ENCODE measurements at places on chromosomes 5 and 9. TPM values are rescaled to one million over a fixed set of nuclear protein-coding genes. Genes with fewer than 3 reads are reported as not detected.
A peak's percentile ranks its signal among the peaks of the same experiment; 100 is the strongest.

The SKIC3 gene
- total RNA-seq: 118 TPM

The CCDC69 gene
- 1.6 TPM for total RNA-seq

The OR1L4 gene
- total RNA-seq: not detected

The FYB1 gene
- total RNA-seq: 0.25 TPM

The IL13 gene
- total RNA-seq: not detected

The SKP2 gene
- 15.1 TPM for total RNA-seq

The QRFP gene
- not detected for total RNA-seq

The GFRA3 gene
- not detected for total RNA-seq

The ATP6V0E1 gene
- total RNA-seq: 282 TPM

The NDUFS6 gene
- 42.8 TPM for total RNA-seq

The SLC28A3 gene
- total RNA-seq: 0.15 TPM

- DNase-seq: peak; percentile 35
Observed at GRCh38 chr9:135971892-135972291, 10.7 kb upstream of the UBAC1 start.

- DNase-seq: no peak
Observed at GRCh38 chr9:104835161-104835560, 71.2 kb downstream of the NIPSNAP3B start.

- no peak for DNase-seq
Observed at GRCh38 chr5:39185761-39186160, 33.6 kb downstream of the FYB1 start.

- peak; percentile 64 for DNase-seq
Observed at GRCh38 chr9:110623462-110624025, 44.0 kb upstream of the SVEP1 start.

DNA sequence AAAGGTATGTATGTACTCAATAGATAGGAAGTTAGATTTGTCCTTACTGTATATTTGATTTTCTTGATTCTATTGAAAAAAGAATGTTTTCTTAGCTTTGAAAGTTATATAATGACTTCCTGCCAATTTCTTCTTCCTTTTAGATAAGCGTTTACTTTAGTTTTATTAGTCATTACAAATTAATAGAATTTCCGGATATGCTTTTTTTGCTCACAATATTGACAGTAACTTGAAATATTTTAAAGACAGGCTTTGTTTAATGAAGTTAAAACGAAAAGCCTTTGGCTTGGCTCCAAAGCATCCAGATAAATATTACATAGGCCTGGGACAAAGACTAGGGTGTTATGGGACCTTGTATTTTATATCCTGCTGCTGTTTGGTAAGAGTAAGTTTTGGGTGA is 49.5 kb downstream of the CWC27 start:
- DNase-seq: no peak

GRCh38 chr9:133919253-133920115 is 72.6 kb downstream of the VAV2 start:
- no peak for DNase-seq

DNA sequence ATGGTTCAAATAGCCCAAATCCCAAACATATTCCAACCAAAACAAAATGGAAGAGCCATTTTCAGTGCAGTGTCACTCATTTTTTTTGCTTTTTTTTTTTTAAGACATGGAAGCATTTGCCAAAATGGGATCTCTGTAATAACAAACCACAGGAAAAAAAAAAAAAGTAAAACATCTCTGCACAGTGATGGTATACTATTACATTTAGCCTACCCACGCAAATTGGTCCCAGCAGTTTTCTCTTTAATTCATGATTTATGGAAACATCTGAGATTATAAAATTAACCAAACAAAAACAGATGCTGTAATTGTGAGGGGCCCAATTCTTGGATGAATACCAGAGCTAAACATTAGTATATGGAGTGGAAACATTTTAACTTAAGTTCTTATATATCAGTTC is 566.6 kb downstream of the ZNF608 start:
- no peak for DNase-seq

DNA sequence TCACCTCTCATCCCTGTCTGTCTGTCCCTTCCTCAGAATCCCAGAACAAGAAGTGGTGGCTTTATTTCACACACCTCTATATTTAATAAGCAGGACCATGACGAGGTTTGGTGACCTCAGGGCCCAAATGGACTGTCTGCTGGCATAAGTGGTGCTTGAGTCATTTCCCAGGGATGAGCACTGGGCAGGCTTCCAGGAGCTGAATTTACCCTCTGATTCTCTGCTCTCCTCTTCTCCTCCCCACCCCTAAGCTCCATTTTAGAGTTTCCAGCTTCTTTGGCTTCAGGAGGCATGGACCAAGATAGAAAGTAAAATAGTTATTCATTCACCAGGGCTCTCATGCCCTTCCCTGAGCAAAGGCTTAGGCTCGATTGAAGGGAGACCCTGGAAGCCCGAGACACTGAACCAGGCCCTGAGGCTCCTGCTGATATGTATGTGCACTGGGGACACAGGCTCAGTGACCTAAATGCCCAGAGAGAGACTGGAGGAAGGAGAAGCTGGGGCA is 69.1 kb downstream of the PPARGC1B start:
- peak; percentile 80 for DNase-seq

GRCh38 chr5:116626272-116626723 is 51.7 kb upstream of the SEMA6A start:
- DNase-seq: peak; percentile 81

GRCh38 chr5:96483878-96484277 is 50.8 kb upstream of the PCSK1 start:
- DNase-seq: peak; percentile 71

- DNase-seq: no peak
Observed at GRCh38 chr5:90054612-90055011, 354.9 kb downstream of the CETN3 start.

- DNase-seq: no peak
Observed at GRCh38 chr5:11704916-11705315, 199.3 kb downstream of the CTNND2 start.

- no peak for DNase-seq
Observed at GRCh38 chr5:159459951-159460538, 129.8 kb upstream of the IL12B start.

DNA sequence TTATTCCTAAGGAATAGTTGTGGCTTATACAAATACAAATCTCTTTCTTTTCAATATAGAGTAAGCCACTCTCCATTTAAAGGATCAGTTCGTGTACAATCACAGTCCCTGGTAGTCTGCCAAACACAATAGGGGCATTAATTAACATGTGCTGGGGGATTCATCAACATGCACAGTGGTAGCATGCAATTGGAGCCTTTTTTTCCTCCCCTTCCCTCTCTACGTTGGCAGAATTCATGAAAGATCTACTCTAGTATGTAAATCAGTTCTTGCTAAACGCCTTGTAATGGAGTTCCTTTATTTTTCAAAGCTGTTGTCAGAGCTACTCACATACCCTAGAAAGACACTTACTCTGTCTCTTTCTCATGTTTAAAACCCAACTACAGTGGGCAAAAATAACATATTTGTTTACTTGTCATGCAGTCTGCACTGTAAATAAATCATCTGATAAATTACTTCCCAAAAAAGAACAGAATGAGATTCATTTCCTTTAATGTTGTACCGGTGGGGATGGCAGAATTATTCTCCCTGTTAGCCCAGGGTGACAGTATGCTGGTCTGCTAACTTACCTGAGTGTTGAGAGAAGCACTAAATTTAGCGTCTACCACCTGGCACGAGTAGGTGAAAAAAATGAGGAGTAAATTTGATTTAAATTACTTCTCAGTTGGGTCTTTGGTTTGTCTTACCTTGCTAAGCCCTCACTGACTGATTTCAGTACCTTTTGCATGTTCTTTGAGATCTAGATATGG is 341.5 kb upstream of the CCNH start:
- no peak for DNase-seq

- no peak for DNase-seq
Observed at GRCh38 chr9:120857481-120857880, 14.8 kb upstream of the PSMD5 start.

DNA sequence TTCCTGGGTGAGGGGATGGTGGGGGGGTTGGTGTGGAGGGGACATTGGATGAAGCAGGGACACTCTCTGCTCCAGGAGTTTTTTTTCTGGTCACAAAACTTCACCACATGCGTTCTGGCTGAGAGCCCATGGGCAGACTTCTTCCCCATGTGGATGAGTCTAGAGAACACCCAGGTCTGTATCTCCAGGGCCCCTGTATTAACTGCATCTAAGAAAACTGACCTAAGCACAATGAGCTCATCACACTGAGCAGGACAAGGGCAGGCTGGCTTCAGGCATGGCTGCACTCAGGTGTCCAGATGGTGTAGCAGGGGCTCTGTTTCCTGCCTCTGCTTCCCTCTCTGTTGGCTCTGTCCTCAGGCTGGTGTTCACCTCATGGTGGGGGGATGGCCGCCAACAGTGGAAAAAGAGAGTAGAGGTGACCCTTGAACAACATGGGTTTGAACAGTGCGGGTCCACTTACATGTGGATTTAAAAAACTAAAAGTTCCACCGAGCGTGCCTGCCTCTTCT is 85.3 kb upstream of the STC2 start:
- DNase-seq: peak; percentile 17

DNA sequence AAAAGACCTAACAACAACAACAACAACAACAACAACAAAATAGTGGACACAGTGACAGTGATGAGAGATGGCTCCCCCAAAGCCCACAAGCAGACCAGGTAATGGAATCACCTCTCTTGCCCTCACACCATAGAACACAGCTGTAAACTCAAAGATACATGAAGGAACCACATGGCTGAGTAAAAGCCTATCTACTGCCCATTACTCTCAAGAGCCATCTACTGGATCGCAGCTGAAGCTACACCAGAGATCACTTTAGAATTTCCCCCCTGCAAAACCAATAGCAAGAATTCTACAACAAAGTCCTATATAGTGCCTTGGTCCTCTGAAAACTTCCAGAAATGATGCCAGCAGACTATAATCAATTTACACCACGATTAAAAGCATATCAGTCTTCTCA is 1537.6 kb upstream of the CDH9 start:
- DNase-seq: peak; percentile 6

- peak; percentile 34 for DNase-seq
Observed at GRCh38 chr5:10328323-10328722, 20.6 kb upstream of the CMBL start.

DNA sequence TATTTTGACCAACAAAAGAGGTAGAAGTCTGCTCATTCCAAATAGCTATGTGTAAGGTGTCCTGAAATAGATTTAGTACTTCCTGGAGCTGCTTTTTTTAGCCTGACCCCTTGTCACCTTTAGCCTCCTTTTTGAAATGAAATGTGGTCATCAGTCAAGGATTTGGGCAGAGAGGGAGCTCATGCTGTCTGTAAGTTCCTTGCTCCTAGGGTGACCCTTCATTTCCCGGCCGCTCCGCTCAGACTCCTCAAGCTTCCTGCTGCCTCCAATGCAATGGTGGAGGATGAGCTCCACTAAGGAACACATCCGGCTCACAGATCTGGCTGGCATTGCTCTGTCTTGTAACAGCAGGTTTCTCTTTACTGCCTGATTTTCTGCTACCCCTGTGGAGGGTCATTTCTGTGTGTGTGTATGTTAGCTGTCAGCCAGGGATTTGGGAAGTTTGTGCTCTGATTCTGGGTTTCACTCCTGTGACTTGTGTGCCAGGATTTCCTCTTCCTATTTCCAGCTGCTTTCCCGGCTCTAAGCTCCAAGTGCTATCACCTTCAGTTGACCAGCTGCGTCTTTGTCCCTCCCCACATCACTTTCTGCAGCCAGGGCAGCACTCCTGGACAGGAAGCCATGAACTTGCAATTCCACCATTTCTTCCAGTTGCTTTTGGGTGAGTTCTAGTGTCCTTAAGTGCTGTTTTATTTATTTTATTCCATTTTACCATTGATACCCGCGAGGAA is 265.9 kb downstream of the ICE1 start:
- DNase-seq: no peak

GRCh38 chr5:137379555-137380286 is 119.4 kb downstream of the SPOCK1 start:
- no peak for DNase-seq

- no peak for DNase-seq
Observed at GRCh38 chr9:108588246-108588645, 267.5 kb downstream of the ACTL7B start.

DNA sequence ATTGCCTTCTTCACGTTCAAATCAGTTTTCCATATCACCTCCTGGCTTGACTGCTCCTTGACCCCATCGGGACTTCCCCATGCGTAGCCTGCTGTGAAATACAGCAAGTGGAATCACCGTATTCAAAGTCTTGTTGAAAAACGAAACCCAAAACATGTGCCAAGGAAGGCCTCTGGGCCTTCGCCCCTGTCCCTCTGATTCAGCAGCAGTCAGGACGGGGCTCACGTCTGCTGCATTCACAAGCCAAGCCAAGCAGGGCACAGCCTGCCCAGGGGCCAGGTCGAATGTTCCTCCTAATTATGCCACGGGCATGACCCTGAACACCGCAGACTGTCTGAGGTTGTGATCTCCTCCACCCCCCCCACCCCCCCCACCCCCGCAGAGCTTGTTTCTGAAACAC is 960 bp upstream of the CTNND2 start:
- no peak for DNase-seq

DNA sequence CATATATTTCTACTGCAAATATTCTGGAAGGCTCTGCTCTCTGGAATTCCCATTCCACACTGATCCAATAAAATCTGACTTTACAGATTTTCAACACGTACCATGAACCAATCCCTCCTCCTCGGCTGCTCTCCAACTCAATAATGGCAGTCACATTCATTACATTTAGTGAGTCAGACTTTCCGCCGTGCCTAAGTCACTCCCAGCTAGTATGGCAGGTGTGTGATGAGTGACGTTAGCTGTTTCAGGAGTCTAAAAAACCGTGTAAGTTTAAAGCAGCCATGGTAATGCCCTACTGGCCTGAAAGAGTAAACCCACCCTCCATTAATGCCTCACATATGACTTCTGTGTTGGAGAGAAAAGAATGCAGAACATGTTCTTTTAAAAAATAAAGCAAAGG is 3.3 kb downstream of the FBN2 start:
- DNase-seq: peak; percentile 1

- no peak for DNase-seq
Observed at GRCh38 chr9:112863214-112863613, 27.5 kb downstream of the SLC46A2 start.

GRCh38 chr9:108783731-108784495 is 71.9 kb downstream of the ACTL7B start:
- peak; percentile 51 for DNase-seq

DNA sequence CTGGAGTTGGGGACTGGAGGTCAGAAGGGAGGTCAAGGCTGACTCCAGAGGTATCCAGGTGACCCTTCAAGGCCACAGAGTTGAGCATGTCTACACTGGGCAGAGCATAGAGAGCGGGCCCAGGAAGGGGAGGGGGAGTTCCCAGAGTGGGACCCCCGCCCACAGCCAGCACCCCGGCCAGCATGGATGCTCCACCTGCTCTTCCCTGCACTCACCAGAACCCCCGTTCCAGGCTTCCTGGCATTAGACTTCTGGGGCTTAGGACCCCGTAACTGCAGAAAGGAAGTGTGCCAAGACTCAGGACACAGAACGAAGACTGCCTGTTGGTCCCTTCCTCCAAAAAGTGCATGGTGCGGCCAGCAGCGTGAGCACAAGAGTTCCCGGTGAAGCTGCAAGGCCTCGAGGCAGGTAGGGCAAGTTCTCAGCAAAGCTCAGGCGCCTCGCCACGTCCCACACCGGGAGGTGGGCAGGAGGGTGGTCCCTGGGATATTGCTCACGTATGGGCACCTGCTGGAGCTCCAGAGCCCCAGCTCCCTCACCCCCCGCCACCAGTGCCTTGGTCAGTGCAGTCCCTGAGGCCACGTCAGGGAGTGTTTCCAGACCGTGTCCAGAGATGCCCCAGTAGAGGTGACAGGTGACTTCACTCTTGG is 13.8 kb downstream of the ABO start:
- no peak for DNase-seq

GRCh38 chr5:80764786-80765185 is 110.0 kb upstream of the DHFR start:
- DNase-seq: no peak

All from renal cortical epithelial cell (primary cell).